ENCODE measurements at places on chromosomes 6 and 20. TPM values are rescaled to one million over a fixed set of nuclear protein-coding genes. Genes with fewer than 3 reads are reported as not detected.

DNA sequence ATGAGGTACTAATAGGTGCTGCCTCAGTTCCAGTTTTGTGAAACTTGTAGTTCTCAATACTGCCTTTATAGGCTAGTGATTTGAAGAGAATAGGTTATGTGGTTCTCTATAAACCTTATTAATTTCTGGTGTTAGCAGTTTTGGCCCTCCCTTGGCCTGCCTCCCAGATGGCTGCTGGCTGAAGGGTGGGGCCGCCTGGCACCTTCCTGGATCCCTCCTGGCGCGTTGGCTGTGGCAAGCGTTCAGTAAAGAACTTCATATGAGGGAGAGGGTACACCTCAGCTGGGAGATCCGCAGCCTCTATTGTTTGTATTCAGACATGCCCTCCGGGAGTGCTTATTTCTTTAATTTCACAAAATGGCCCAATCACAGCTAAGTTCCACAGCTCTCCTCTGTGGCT lies 51.9 kb downstream of the FAM120B start:
- peaks cover 33% of the 10 kb centered on the region for H3K36me3 ChIP-seq
- H3K27ac ChIP-seq, result no peak overlapping the region
- no peak overlapping the region for H3K4me3 ChIP-seq
- no peaks in the 10 kb centered on the region for H3K27me3 ChIP-seq

GRCh38 chr6:100376103-100376502 lies 88.6 kb downstream of the SIM1 start:
- H3K4me3 ChIP-seq, result no peak overlapping the region
- no peak overlapping the region for H3K27ac ChIP-seq
- H3K27me3 ChIP-seq, result no peaks in the 10 kb centered on the region
- H3K4me1 ChIP-seq, result peaks cover 13% of the 10 kb centered on the region
- H3K36me3 ChIP-seq, result no peaks in the 10 kb centered on the region
- peak; percentile 59 for DNase-seq

DNA sequence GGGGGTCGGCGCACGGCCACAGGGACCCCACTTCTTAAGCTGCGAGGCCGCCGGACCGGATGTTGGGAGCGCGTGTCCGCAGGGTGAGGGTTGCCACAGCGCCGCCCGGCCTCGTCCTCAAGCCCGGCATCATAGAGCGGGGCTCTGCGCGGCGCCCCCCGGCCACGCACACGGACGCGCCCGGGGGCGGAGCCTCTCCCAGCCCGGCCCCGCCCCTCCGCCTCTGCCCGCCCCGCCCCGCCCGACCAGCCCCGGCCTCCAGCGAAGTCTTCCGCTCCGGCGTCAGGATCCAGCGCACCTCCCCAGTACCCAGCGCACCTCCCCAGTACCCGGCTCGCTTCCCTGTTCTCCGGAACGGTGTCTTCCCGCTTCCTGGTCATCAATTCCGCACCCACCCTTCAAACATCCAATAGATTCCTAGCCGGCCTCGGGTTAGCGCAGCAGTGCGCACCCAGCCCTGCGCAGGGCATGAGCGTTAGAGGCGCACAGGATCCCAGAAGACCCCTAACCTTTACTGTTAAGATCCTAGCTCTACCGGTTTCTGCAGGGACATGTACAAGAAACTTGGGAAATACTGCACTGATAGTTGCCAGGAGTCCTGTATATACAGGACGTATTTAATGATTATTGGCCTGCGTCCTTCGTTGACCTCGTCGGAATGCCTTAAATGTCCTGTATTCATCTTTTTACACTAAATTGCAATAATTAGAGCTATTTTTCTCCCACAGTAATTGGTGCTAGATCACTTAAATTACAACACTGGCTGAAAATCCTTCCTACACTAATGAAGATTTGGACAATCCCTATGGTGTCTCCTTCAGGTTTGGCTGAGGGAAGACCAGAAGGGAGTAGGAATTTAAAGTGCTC lies 535 bp upstream of the DNAAF9 start:
- peaks cover 4% of the 10 kb centered on the region for H3K4me1 ChIP-seq
- no peak overlapping the region for H3K27ac ChIP-seq
- no peaks in the 10 kb centered on the region for H3K36me3 ChIP-seq
- peaks cover 6% of the 10 kb centered on the region for H3K27me3 ChIP-seq
- peak overlapping the region; percentile 95 for H3K4me3 ChIP-seq

DNA sequence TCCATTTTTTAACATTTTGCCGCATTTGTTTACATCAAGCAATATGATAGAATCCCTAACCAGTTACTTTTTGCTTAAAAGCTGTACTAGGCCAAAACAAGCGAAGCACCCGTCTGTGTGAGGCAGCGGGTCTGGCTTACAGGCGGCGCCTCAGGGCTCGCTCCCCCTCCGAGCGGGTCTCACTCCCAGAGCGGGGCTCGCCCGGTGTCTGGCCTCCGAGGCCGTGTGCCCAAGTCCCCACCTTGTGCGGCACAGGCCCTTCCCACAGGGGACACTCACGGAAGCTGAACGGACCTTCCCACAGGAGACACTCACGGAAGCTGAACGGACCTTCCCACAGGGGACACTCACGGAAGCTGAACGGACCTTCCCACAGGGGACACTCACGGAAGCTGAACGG lies 23.4 kb downstream of the ZBTB46 start:
- H3K36me3 ChIP-seq, result peaks cover 3% of the 10 kb centered on the region
- no peak for DNase-seq
- H3K27ac ChIP-seq, result no peak overlapping the region

GRCh38 chr6:116413357-116413756 lies 42.6 kb downstream of the DSE start:
- H3K4me3 ChIP-seq, result no peak overlapping the region
- H3K36me3 ChIP-seq, result no peaks in the 10 kb centered on the region
- no peak overlapping the region for H3K27ac ChIP-seq
- H3K4me1 ChIP-seq, result no peaks in the 10 kb centered on the region
- DNase-seq, result no peak

- H3K4me3 ChIP-seq, result no peak overlapping the region
- H3K36me3 ChIP-seq, result no peaks in the 10 kb centered on the region
- H3K4me1 ChIP-seq, result peaks cover 5% of the 10 kb centered on the region
- H3K27ac ChIP-seq, result no peak overlapping the region
These were observed 18.6 kb downstream of the PDYN start for GRCh38 chr20:1975291-1975690.

The MCHR2 gene
- not detected for total RNA-seq

The PET117 gene
- 32.8 TPM for total RNA-seq

The HLA-DPB1 gene
- 19.8 TPM for total RNA-seq

The PRICKLE4 gene
- 2.6 TPM for total RNA-seq

The CST2 gene
- 0.62 TPM for total RNA-seq

Measured in endodermal cell (in vitro differentiated cells).